ENCODE measurements at places on chromosomes 11 and 22.

GRCh38 chr22:19844377-19845053 lies 10.2 kb downstream of the GNB1L start:
- DNase-seq, result no peak

DNA sequence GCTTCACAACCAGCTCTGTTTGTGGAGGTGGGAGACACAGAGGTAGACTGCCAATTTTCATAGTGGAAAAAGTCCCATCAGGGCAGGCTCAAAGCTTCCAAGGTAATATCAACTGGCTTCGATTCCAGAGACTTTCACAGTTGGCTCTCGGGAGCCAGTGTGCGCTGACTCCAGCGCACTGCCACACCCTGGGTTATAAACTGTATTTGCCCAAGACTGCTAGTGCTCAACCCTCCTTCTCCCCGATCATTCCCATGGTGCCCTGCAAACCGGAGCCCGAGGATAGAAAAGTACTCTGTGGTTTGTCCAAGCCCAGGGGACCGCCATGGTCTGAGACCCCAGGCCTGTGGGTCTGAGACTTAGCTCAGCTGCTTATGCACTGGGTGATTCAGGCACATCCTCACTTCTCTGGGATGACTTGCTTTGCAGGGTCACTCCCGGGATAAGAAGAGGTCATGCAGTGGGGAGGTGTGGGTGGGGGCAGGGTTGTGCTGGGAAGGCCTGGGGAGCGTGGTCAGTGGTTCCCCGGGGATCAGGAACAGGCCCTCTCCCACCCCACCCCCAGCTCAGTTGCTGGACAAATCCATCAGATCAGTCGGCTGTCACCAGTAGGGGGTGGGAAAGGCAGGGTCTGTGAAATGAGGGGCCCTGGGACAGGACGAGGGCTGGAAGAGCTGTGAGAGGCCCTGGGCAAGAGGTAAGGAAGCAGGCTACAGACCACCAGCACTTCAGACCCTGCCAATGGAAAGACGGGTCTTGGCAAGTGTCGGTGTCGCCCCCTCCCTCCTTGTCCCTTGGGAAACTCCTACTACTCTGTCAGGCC lies 26.7 kb upstream of the PICK1 start:
- no peak for DNase-seq

- DNase-seq, result no peak
Observed at GRCh38 chr11:75503531-75504099, 22.1 kb downstream of the GDPD5 start.

- no peak for DNase-seq
Observed at GRCh38 chr22:36395915-36396314, 8.1 kb upstream of the MYH9 start.

- no peak for DNase-seq
Observed at GRCh38 chr11:47189100-47189834, 3.0 kb upstream of the PACSIN3 start.

DNA sequence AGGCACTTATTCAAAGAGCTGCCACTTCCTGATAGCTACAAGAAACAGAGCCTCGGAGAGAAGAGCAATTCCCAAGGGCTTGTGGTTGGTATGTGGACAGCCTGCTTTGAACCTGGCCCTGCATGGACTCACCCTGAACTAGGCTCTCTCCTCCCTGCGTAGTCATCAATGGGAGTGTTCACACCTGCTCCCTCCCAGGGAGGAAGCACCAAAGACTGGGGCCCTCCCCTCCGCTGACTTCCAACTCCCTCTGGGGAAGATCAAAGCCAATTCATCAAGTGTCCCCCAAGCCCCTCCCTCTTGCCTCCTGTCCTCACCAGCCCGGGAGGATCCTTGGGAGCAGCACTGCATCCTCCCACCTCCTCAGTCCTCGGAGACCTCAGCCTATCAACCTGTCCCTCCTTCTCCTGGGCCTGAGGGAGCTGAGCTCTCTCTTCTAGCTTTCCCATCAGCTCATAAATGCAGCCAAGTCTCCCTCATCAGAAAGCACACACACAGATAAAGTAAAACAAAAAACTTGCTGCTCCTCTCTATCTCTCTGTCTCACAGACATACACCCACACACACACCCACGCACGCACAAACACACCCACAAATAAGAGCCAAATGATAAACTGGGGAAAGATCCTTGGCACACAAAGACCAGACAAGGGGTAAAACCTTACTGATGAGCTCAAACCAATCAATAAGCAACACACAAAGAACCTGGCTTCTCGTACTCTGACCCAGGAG lies 3.3 kb downstream of the A4GALT start:
- no peak for DNase-seq

- no peak for DNase-seq
Observed at GRCh38 chr11:120179057-120179672, 31.7 kb upstream of the OAF start.

GRCh38 chr11:119417726-119418540 lies 5.0 kb downstream of the THY1 start:
- no peak for DNase-seq

DNA sequence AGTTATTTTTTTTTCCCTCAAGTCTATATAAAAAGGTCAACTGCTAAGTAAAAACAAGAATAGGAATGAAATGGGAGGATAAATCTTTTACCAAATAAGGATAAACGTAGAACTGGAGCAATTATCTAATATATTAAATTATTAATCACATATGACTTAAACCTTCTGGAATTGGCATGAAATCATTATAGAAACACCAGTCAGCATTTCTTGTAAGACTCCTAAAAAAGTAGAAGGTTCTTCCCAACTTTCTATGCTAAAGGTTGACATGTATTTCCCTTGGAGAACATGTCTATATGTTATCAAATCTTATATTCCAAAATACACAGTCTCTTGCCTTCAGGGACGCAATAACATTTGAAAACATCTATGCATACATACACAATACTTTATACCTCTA lies 143.2 kb downstream of the SBF2 start:
- no peak for DNase-seq

DNA sequence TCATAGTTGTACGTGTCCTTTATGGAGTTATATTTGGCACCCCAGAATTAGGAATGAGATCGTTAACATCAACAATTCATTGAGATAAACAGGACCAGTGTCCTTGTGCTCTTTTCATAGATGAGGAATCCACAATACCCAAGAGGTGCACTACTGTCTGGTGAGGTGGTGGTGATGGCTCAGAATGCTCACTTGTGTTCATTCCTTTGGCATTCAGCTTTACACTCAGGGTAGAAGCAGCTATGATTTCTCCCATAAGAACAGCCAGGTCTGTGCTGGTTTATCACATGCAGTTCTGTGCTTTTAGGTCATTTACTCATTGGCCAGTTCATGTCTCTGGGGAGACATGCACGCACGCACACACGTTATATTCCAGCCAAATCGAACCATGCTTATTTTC lies 167.2 kb downstream of the FAT3 start:
- no peak for DNase-seq

- no peak for DNase-seq
Observed at GRCh38 chr11:10208131-10208575, 85.9 kb downstream of the SBF2 start.

- DNase-seq, result peak; percentile 65
Observed at GRCh38 chr22:29310863-29311339, 4.5 kb downstream of the GAS2L1 start.

- DNase-seq, result no peak
Observed at GRCh38 chr11:65606876-65607613, 7.0 kb downstream of the MAP3K11 start.

- no peak for DNase-seq
Observed at GRCh38 chr11:26579683-26580082, 7.6 kb upstream of the MUC15 start.

DNA sequence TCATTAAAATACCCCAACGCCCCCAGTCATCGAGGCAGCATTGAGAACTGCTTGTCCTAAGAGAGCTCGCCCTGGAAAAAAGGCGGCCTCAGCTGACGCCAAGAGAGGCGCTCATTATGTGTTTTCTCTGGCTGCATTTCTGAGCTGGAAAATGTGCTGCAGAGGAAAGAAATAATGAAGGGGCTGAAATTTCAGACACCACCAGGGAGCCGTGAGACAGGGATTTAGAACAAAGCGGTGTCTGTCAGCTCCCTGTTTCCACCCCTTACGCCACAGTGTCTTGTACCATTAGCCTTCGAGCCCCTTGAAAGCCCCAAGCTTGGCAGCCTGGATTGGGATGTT lies 14.4 kb downstream of the USH1C start:
- DNase-seq, result no peak

- DNase-seq, result no peak
Observed at GRCh38 chr11:58774164-58774593, 42.4 kb upstream of the GLYAT start.

DNA sequence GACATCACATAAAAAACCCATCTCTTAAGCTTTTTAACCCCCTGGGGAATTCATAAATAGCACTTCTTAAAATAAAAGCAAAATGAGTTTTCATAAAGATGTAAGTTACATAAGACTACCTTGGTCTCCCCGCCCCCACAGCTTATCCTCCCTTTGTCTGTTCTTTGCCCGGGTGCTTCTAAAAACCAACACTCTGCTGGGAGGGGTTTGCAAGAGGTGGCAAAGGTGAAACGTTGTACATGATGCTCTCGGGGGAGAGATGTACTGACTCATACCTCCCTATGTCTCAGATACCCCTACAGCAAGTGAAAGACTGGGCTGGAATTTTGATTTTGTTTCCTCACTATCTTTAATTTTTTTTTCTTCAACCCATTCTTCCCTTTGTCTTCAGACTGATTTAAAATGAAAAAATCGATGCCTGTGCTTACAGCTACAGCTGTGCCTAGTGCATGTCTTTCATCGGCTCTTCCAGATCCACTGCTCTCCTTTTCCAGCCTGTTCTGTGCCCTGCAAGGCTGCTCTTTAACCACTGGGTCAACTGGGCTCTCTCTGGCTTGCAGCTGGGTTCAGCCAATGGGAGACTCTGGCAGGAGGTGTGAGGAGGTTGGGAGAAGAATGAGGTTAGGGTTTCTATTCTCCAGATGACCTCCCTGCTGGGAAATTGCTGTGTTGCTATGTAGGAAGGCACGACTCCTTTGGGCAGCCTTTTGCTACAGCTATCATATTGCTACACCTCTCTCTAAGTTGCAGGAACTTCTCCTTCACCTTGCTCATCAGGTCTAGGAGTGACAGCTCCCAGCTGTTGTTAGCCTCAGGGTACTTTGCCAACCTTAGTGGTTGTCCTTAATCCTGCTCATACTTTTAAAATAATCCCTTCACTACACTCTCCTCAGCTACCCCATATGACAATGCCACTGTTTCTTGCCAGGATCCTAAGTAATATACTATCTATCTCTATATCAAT lies 266.5 kb downstream of the TENM4 start:
- no peak for DNase-seq

- DNase-seq, result no peak
Observed at GRCh38 chr22:41561335-41561734, 525 bp downstream of the CSDC2 start.

GRCh38 chr11:95968585-95968984 lies 44.7 kb upstream of the MTMR2 start:
- DNase-seq, result no peak

DNA sequence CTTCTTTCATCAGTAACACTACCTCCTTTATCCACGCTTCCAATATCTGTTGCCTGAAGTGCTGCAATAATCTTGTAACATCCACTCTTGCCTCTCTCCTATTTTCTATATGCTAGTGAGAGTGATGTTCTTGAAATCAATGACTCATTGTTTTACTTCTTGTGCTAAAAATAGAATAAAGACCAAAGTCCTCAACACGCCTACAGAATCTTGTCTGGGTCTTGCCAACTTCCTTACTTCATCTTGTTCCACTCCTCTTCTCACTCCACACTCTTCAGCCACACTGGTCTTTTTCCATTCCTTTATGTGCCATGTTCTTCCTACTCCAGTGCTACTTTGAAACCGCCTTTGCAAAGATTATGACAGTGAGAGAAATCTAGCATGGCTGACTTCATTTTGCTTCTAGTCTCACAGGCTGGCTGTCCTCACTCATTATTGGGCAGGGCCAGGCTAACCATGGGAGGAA lies 136.4 kb downstream of the CCDC81 start:
- no peak for DNase-seq

DNA sequence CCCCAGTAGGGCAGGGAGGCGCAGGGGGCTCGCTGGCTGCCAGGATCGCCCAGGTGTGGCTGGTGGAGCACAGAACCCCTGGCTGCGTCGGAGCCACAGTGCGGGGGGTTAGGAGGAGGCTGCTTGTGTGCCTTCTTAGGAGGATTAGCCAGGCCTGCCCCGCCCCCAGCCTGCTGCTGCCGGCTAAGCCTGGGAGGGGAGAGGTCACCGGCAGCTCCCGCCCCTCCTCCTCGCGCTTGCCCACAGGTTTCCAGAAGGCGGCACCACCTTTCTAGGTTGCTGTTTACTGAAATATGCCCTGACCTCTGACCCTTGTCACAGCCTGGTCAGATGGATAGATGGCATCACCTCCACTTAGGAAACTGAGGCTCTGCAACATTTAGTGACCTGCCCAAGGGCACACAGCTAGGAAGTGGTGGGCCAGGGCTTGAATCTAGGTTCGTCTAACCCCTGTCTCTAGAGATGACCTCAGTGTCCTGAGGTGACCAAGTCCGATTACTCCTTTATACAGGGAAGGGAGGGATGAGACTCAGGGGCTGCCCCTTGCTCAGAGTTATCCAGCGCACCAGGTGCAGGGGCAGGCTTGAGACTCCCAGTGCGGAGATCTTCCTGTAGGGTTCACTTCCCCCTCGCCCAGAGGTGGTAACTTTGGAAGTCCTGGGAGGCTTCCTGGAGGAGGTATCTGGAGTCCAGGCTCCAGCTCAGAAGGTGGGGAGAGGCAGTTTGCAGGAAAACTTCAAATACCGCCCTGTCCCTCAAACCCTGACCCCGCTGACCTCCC lies 44.0 kb downstream of the MYO7A start:
- no peak for DNase-seq

DNA sequence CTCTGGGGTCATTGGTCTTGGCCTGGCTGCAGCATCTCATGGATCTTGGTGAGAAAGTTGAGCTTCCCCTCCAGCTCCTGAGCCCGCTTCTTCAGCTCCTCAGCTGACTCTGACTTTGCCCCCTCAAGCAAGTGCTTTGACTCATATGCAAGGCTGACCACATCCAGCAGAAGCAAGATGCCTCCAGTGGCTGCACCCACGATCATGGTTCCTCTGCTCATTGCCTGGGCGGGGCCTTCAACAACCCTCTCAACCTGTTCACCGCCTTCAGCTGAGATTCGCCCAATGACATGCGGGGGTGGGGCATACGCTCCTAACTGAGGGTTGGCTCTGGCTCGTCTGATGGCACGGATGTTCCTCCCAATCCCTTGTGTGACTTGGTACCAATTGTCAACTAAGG lies 11.9 kb downstream of the APOL2 start:
- DNase-seq, result no peak
